ENCODE measurements at places on chromosomes 5 and 9. TPM values are rescaled to one million over a fixed set of nuclear protein-coding genes. Genes with fewer than 3 reads are reported as not detected.
A peak's percentile ranks its signal among the peaks of the same experiment; 100 is the strongest.

CCL21 gene
- 40.2 TPM for total RNA-seq

FTMT gene
- total RNA-seq, result not detected

PCDHGA10 gene
- 5.3 TPM for total RNA-seq

CDH6 gene
- total RNA-seq, result 0.78 TPM

ZNF367 gene
- total RNA-seq, result 1.0 TPM

DBH gene
- total RNA-seq, result not detected

FRMD3 gene
- 2.1 TPM for total RNA-seq

WNT8A gene
- not detected for total RNA-seq

IL33 gene
- 6.2 TPM for total RNA-seq

ISOC1 gene
- 25.9 TPM for total RNA-seq

C6 gene
- 40.7 TPM for total RNA-seq

NCBP1 gene
- 14.5 TPM for total RNA-seq

KLHL3 gene
- total RNA-seq, result 3.3 TPM

RAD17 gene
- 8.3 TPM for total RNA-seq

IGFBPL1 gene
- 2.3 TPM for total RNA-seq

GRCh38 chr5:139402561-139403158 lies 1.2 kb downstream of the SPATA24 start:
- H3K27me3 ChIP-seq, result no peaks in the 10 kb centered on the region
- H3K36me3 ChIP-seq, result no peaks in the 10 kb centered on the region
- peaks cover 14% of the 10 kb centered on the region for H3K4me1 ChIP-seq
- H3K4me3 ChIP-seq, result no peak overlapping the region

DNA sequence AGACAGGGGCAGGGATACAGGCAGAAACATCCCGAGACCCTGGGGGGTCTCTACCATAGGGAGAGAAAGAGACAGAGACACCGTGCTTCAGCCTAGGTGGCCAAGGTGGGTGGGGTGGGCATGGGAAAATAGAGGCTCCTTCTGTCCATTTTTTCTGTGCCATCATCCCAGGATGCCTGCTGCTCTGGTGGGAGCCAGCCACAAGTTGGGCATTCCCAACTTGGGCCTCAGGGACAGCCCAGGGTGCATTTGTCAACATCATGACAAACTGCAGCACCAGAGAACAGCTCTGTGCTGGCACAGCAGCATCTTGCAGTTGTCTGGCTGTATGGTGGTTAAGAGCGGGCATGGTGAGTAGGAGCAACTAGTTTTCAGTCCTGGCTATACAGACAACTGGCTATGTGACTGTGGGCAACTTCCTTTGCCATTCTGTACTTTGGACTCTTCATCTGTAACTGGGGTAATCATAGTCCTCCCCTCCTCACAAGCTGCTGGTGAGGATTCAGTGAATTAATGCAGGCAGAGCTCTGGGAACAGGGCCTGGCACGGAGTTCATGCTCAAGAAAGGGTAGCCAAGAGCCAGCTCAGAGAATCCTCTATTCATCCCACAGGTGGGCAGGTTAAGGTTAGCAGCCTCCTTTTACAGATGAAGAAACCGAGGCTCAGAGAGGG lies 100.4 kb downstream of the RGS3 start:
- peaks cover 73% of the 10 kb centered on the region for H3K4me1 ChIP-seq
- no peak for DNase-seq
- H3K4me3 ChIP-seq, result no peak overlapping the region

GRCh38 chr9:93045521-93045920 lies 13.0 kb upstream of the SUSD3 start:
- DNase-seq, result no peak
- peaks cover 6% of the 10 kb centered on the region for H3K4me1 ChIP-seq
- H3K4me3 ChIP-seq, result no peak overlapping the region
- no peak overlapping the region for H3K27ac ChIP-seq

GRCh38 chr9:12699529-12699928 lies 6.3 kb downstream of the TYRP1 start:
- H3K27ac ChIP-seq, result no peak overlapping the region
- no peaks in the 10 kb centered on the region for H3K36me3 ChIP-seq
- no peak for DNase-seq
- H3K27me3 ChIP-seq, result no peaks in the 10 kb centered on the region

GRCh38 chr5:32343058-32343672 lies 30.4 kb upstream of the MTMR12 start:
- H3K27me3 ChIP-seq, result no peaks in the 10 kb centered on the region
- H3K36me3 ChIP-seq, result no peaks in the 10 kb centered on the region
- no peak overlapping the region for H3K4me3 ChIP-seq
- no peak for DNase-seq
- H3K4me1 ChIP-seq, result no peaks in the 10 kb centered on the region

DNA sequence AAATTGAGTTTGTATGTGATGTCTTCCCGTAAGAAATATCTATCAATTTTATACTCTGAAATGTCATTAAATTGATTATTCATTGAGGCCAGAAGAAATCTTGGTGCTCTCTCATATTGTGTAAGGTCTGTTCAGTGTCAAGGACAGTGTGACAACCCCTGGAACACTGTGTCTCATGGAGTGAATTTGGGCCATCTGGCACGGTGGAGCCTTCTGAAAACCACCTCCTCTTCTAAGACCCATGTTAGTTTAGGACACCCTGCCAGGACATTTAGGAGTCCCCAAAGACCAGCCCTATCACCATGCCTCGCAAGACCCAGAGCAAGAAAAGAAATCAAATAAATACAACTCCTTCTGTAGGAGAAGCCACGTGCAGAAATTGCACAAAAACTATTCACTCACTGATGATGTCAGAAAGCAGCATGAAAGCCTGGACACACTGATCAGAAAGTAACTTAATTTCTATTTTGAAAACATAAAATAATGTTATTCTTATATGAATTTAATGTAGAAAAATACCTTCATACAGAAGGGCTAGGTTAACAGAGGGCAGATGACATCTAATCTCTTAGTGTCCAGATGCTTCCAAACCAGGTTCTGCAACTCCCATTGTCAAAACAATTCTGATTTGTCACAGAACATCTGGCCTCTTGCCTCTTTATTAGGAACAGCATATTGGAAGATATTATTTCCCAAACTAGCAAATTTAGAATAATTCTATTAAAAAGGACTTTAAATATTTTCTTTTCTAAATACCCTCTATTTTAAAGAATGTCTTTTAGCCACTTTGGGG lies 298.8 kb downstream of the NR2F1-AS1 start:
- H3K4me3 ChIP-seq, result no peak overlapping the region
- H3K36me3 ChIP-seq, result no peaks in the 10 kb centered on the region
- no peak overlapping the region for H3K27ac ChIP-seq

DNA sequence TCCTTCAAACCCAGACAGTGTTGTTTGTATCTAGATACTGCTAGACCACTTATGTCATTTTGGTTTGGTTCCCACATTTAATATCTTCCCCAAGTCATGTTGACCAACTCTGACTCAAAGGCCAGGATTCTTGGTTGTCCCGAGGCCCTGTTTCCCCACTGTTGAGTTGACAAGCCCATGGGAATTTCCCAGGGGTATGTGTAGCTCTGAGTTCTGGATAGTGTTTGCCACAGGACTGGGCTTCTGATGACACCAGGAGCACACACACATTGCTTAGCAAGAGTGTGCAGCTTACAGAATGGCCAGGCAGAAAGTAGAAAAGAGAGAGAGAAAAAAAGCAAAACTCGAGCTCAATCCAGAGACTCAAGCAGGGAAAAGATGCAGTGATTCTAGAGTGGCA lies 214.4 kb downstream of the NXNL2 start:
- no peak for DNase-seq
- H3K4me1 ChIP-seq, result peaks cover 9% of the 10 kb centered on the region
- H3K27me3 ChIP-seq, result no peaks in the 10 kb centered on the region
- no peak overlapping the region for H3K27ac ChIP-seq

DNA sequence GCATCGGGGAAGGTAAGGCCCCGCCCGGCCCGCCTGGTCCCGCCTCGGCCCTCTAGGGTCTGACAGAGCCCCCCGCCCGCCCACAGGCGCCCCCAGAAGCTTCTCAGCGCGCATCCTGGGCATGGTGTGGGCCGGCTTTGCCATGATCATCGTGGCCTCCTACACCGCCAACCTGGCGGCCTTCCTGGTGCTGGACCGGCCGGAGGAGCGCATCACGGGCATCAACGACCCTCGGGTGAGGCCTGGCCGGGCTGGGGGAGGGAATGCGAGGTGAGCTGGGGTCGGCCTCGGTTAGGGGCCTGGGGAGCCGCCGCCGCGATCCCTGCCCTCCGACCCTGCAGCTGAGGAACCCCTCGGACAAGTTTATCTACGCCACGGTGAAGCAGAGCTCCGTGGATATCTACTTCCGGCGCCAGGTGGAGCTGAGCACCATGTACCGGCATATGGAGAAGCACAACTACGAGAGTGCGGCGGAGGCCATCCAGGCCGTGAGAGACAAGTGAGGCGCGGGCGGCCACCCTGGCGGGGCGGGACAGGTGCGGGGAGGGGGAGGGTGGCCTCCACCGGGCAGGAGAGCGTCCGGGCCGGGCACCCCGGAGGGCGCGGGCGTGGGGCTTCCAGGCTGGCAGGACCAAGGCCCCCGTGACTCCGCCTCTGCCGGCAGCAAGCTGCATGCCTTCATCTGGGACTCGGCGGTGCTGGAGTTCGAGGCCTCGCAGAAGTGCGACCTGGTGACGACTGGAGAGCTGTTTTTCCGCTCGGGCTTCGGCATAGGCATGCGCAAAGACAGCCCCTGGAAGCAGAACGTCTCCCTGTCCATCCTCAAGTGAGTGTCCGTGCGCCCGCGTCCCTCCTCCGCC lies 7.1 kb downstream of the LRRC26 start:
- H3K36me3 ChIP-seq, result no peaks in the 10 kb centered on the region
- H3K27me3 ChIP-seq, result no peaks in the 10 kb centered on the region
- no peak overlapping the region for H3K4me3 ChIP-seq
- H3K27ac ChIP-seq, result no peak overlapping the region
- peaks cover 29% of the 10 kb centered on the region for H3K4me1 ChIP-seq

DNA sequence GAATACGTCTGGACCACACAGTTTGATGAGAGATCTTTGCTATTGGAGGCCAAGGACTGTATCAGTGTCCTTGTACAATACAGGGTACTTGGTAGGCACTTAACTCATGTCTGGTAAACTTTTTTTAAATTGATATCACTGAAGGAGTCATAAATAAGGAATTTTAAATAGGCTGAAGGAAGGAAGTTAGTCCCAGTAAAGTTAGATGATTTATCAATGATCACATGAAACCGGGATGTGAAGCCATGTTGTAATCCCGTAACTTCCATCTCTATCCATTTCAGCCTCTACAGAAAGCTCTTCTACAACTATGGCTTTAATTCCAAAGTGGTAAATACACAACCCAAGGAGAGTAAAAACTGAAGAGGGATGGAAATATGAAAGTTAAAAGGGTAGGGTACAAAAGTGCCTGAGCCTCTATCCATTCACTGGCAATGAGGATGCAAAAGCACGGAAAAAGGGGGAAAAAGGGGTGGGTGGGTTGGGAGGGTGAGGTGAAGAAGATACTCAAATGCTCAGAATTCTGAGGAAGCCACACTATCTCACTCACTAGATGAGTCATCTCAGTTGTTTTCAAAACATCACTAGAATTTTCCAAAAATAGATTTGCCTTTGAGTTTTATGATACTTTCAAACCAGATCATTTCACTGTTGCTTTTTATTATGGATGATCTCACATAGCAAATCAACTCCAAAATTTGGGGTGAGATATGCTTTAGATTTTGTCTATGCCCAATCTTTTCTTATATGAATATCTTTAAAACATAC lies 1053.5 kb downstream of the NR2F1-AS1 start:
- DNase-seq, result no peak
- H3K27me3 ChIP-seq, result no peaks in the 10 kb centered on the region
- no peaks in the 10 kb centered on the region for H3K4me1 ChIP-seq
- no peak overlapping the region for H3K4me3 ChIP-seq
- H3K36me3 ChIP-seq, result no peaks in the 10 kb centered on the region
- no peak overlapping the region for H3K27ac ChIP-seq

GRCh38 chr9:113951032-113951372 lies 74.9 kb downstream of the ZNF618 start:
- H3K27ac ChIP-seq, result no peak overlapping the region
- no peak overlapping the region for H3K4me3 ChIP-seq
- H3K27me3 ChIP-seq, result no peaks in the 10 kb centered on the region
- DNase-seq, result no peak
- H3K36me3 ChIP-seq, result no peaks in the 10 kb centered on the region

DNA sequence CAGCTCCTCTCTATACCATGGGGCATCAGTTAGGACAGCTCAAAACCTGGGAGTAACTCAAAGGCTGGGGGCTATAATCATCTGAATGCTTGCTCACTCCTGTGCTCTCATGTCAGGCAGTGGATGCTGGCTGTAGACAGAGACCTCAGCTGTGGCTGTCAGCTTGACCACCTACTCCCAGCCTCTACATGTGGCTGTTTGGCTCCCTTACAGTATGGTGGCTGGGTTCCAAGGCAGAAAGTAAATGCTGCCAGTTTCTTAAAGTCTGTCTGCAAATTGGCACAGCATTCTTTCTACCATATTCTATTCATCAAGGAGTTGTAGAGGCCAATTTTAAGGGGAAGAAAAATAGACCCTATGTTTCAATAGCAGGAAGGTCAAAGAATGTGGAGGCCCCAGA lies 66.9 kb downstream of the TMC1 start:
- no peaks in the 10 kb centered on the region for H3K27me3 ChIP-seq
- H3K27ac ChIP-seq, result no peak overlapping the region
- H3K4me3 ChIP-seq, result no peak overlapping the region
- DNase-seq, result peak; percentile 44

- no peaks in the 10 kb centered on the region for H3K36me3 ChIP-seq
- H3K27ac ChIP-seq, result no peak overlapping the region
- no peaks in the 10 kb centered on the region for H3K4me1 ChIP-seq
- H3K27me3 ChIP-seq, result no peaks in the 10 kb centered on the region
- H3K4me3 ChIP-seq, result no peak overlapping the region
- DNase-seq, result no peak
Measured at GRCh38 chr5:41637424-41637823, 127.0 kb upstream of the PLCXD3 start.

- no peaks in the 10 kb centered on the region for H3K4me1 ChIP-seq
- H3K4me3 ChIP-seq, result no peak overlapping the region
- no peak overlapping the region for H3K27ac ChIP-seq
- H3K36me3 ChIP-seq, result peaks cover 9% of the 10 kb centered on the region
- no peaks in the 10 kb centered on the region for H3K27me3 ChIP-seq
- DNase-seq, result no peak
Measured at GRCh38 chr5:36168737-36169136, 16.8 kb downstream of the SKP2 start.

All from body of pancreas (tissue), 4 donors.